ENCODE measurements at places on chromosomes 6 and 20.

DNA sequence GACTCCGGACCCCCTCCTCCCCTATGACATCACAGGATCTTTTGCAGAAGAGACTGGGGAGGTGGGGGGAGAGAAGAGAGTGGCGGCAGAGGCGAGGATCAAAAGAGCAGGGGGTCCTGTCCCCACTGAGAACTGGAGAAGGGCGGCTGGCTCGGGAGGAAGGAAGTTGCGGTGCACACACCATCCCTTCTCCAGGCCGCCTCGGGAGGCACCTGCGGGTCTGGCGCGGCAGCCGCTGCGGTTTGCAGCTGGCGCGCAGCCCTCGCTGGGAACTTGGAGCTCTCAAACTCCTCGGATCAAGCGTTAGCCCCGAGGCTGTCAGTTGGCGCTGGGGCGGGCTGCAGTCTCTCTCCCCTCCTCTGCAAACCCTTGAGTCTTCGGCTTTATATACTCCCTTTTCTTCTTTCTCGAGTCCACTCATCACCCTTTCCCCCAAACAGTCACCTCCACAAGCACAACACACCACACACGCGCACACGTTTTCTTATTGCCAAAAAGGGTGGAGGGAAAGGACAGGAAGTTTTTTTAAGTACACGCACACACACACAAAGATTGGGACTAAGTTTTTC lies 180.7 kb downstream of the TBXT start:
- no peaks in the 10 kb centered on the region for H3K4me1 ChIP-seq
- peak overlapping the region; percentile 37 for H3K4me3 ChIP-seq
- DNase-seq, result no peak
- H3K36me3 ChIP-seq, result no peaks in the 10 kb centered on the region
- H3K27ac ChIP-seq, result no peak overlapping the region

- H3K4me3 ChIP-seq, result peak overlapping the region; percentile 83
- no peaks in the 10 kb centered on the region for H3K4me1 ChIP-seq
- H3K27me3 ChIP-seq, result no peaks in the 10 kb centered on the region
- no peak for DNase-seq
- no peaks in the 10 kb centered on the region for H3K36me3 ChIP-seq
Measured at GRCh38 chr6:153003366-153003690, 819 bp upstream of the MTRF1L start.

DNA sequence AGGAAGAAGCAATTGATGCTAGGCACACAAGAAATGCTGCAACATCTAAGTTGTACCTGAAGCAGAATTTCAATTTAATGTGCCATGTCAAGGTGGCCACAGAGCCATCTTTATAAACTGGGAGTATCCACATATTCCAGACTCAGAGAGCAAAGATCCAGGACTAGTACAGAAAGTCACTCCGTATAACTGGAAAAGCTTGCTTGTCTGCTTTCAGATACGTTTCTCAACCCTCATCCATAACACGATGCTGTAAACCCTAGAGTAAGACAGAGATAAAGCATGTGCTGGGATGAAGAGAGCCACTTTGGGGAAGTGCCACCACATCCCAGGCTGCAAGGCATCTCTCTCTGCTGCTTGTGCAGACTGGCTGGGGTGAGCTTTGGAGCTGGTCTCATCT lies 134.7 kb downstream of the PACRG start:
- H3K27ac ChIP-seq, result no peak overlapping the region
- H3K4me3 ChIP-seq, result no peak overlapping the region
- no peaks in the 10 kb centered on the region for H3K4me1 ChIP-seq

DNA sequence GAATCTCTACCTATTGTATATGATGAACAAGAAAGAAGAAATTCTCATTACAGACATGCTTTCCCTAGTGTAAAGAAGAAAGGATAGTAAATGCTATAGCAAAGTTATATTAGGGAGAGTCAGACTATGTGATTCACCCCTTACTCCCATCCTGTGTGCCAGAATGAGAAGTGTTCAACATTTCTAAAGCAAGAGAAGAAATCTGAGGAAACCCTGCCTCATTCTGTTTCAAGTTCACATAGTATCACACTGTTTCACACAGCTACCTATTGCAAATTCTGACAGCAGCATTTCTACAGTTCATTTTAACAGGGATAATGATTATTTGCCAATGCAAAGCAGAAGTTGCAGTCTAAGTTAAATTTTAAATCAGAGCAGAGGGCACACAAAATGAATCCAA lies 267.2 kb upstream of the TCF21 start:
- no peaks in the 10 kb centered on the region for H3K36me3 ChIP-seq
- H3K27ac ChIP-seq, result no peak overlapping the region
- H3K4me3 ChIP-seq, result no peak overlapping the region
- H3K27me3 ChIP-seq, result no peaks in the 10 kb centered on the region
- no peaks in the 10 kb centered on the region for H3K4me1 ChIP-seq

- H3K4me3 ChIP-seq, result no peak overlapping the region
- no peak for DNase-seq
- H3K4me1 ChIP-seq, result no peaks in the 10 kb centered on the region
Measured at GRCh38 chr20:50659975-50660670, 31.2 kb downstream of the RIPOR3 start.

DNA sequence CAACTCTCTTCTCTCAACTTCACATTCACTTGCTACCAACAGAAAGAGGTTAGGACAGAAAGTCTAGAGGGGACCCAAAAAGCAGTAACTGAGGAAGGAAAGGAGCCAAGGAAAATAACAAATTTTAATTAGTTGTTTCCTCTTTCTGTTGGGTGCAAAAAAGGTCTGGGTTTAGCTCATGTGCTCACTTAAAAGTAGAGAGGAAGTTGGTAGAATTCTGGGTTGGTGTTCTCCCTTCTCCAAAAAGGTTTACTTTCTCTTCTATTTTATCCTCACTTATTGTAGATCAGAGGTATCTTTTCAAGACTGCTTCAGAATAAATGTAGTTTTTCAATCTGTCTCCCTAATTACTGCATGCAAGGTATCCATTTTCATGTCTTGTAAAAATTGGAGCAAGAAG lies 42.8 kb downstream of the MAP3K7 start:
- H3K27ac ChIP-seq, result no peak overlapping the region
- H3K36me3 ChIP-seq, result no peaks in the 10 kb centered on the region
- H3K4me1 ChIP-seq, result no peaks in the 10 kb centered on the region
- no peak for DNase-seq
- H3K27me3 ChIP-seq, result no peaks in the 10 kb centered on the region

GRCh38 chr6:114096561-114097172 lies 125.7 kb upstream of the HDAC2 start:
- no peak overlapping the region for H3K4me3 ChIP-seq
- no peaks in the 10 kb centered on the region for H3K36me3 ChIP-seq
- no peak overlapping the region for H3K27ac ChIP-seq
- H3K27me3 ChIP-seq, result no peaks in the 10 kb centered on the region
- H3K4me1 ChIP-seq, result no peaks in the 10 kb centered on the region
- peak; percentile 56 for DNase-seq

GRCh38 chr20:11452326-11452725 lies 465.4 kb upstream of the BTBD3 start:
- H3K27ac ChIP-seq, result no peak overlapping the region
- no peaks in the 10 kb centered on the region for H3K36me3 ChIP-seq
- H3K4me1 ChIP-seq, result no peaks in the 10 kb centered on the region
- no peak overlapping the region for H3K4me3 ChIP-seq

DNA sequence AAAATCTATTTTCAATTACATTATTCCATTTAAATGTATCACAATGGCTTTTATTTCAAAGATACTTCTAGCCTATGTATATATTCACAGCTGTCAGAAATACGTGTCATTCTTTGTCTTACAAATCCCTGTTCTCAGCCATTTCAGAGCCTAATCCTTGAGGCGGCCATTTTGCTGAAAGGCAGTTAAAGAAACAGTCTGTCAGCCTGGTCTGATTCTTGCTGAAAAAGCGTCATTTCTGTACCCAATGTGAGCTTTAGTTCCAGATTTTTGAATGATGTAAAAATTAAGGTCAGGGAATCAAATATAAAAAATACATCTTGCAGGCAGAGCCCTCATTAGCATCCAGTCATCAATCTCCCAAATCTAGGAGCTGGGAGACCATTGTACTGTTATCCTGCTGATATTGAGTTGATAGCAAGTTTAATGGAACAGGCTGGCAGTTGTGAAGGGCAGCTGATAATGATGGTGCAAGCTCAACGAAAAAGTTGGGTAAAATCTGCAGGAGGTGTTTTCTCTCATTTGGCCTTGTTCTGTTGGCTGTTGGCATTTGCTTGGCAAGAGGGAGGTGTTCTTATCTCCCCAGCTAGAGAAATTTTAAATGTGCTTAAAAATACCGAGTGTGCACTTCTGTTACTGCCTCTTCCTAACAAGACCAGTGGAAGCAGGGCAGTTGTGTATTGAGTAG lies 314.8 kb downstream of the SOX4 start:
- H3K4me3 ChIP-seq, result no peak overlapping the region
- no peak for DNase-seq
- no peaks in the 10 kb centered on the region for H3K36me3 ChIP-seq
- H3K27ac ChIP-seq, result no peak overlapping the region
- no peaks in the 10 kb centered on the region for H3K27me3 ChIP-seq

- no peaks in the 10 kb centered on the region for H3K36me3 ChIP-seq
- DNase-seq, result peak; percentile 41
- no peaks in the 10 kb centered on the region for H3K27me3 ChIP-seq
- no peak overlapping the region for H3K27ac ChIP-seq
Measured at GRCh38 chr6:20126789-20127653, 85.2 kb downstream of the MBOAT1 start.

GRCh38 chr6:150586850-150587359 lies 12.8 kb upstream of the PLEKHG1 start:
- no peak overlapping the region for H3K4me3 ChIP-seq
- DNase-seq, result no peak
- no peaks in the 10 kb centered on the region for H3K36me3 ChIP-seq
- H3K27me3 ChIP-seq, result no peaks in the 10 kb centered on the region
- no peaks in the 10 kb centered on the region for H3K4me1 ChIP-seq

DNA sequence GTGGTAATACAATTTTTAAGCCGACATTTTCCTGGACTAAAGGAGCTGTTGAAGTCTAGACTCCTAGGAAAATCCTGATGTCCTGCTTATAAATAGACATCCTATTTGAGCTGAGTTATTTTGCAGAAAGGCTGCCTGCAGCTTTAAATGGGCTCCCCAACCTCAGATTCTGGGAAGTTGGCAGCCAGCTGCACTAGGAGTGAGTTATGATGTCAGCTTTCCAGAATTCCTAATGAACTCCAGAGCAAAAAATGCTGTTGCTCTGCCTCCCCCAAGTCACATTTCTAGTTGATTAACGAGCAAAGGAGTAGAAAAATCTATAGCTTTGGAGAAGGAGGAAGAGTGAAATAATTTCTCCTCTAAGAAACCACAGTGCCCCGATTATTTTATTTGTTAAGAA lies 346.3 kb upstream of the SULF2 start:
- no peak overlapping the region for H3K4me3 ChIP-seq
- no peaks in the 10 kb centered on the region for H3K36me3 ChIP-seq
- no peak for DNase-seq
- H3K27me3 ChIP-seq, result no peaks in the 10 kb centered on the region
- no peaks in the 10 kb centered on the region for H3K4me1 ChIP-seq

GRCh38 chr6:12478921-12479320 lies 188.8 kb downstream of the EDN1 start:
- H3K4me3 ChIP-seq, result no peak overlapping the region
- peaks cover 6% of the 10 kb centered on the region for H3K4me1 ChIP-seq
- no peak for DNase-seq
- H3K27me3 ChIP-seq, result no peaks in the 10 kb centered on the region

GRCh38 chr6:118397671-118398465 lies 150.2 kb upstream of the PLN start:
- H3K4me3 ChIP-seq, result no peak overlapping the region
- H3K27me3 ChIP-seq, result no peaks in the 10 kb centered on the region
- no peak overlapping the region for H3K27ac ChIP-seq
- DNase-seq, result no peak

- no peaks in the 10 kb centered on the region for H3K4me1 ChIP-seq
- H3K4me3 ChIP-seq, result no peak overlapping the region
- no peaks in the 10 kb centered on the region for H3K36me3 ChIP-seq
- no peak for DNase-seq
- H3K27ac ChIP-seq, result no peak overlapping the region
Measured at GRCh38 chr6:169343886-169344749, 90.5 kb upstream of the THBS2 start.

GRCh38 chr6:14321992-14322772 lies 204.6 kb downstream of the CD83 start:
- no peaks in the 10 kb centered on the region for H3K27me3 ChIP-seq
- no peaks in the 10 kb centered on the region for H3K4me1 ChIP-seq
- no peaks in the 10 kb centered on the region for H3K36me3 ChIP-seq
- no peak overlapping the region for H3K4me3 ChIP-seq
- no peak overlapping the region for H3K27ac ChIP-seq
- DNase-seq, result no peak

DNA sequence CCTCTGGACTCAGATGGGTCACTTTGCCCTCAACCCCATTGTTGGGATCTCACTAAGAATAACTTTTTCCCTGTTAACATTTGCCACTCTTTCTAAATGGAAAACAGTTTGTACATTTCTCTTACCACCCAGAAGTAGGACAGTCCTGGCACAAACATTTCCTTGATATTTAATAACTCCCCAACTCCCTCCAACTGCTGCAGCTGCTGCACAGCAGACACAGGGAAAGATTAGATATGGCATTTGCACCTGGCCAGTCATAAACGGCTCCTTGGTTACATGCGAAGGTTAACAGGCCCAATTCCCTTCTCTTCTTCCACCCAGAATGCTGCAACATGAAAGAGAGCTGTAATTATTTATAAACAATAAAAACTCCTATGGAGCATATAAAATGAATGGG lies 55.9 kb upstream of the SOX4 start:
- H3K27me3 ChIP-seq, result no peaks in the 10 kb centered on the region
- H3K27ac ChIP-seq, result no peak overlapping the region
- no peak overlapping the region for H3K4me3 ChIP-seq
- H3K36me3 ChIP-seq, result no peaks in the 10 kb centered on the region

DNA sequence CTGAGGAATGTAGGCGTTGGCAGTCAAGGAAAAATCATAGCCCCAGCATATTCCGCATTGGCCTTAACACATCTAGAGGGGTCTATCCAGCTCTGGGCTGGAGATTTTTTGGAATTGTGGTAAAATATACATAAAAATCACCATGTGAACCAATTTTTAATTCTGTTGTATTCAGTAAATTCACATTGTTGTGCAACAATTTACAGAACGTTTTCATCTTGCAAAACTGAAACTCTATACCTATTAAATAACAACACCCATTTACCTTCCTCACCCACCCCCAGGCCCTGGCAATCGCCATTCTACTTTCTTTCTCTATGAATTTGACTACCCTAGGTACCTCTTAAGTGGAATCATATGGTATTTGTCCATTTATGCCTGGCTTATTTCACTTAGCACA lies 6.8 kb upstream of the JAG1 start:
- no peak overlapping the region for H3K27ac ChIP-seq
- DNase-seq, result no peak
- H3K27me3 ChIP-seq, result no peaks in the 10 kb centered on the region
- no peaks in the 10 kb centered on the region for H3K36me3 ChIP-seq
- 0 out of 2 replicates have a peak, but pooled peaks cover under 1% of the 10 kb centered on the region for H3K4me1 ChIP-seq

All from MM.1S (cell line).